Thymus (tissue), 14 donors: ENCODE measurements at places on chromosomes 6 and 20.

- H3K4me1 ChIP-seq: peaks cover 17% of the 10 kb centered on the region
- no peak overlapping the region for H3K4me3 ChIP-seq
- peak; percentile 37 for DNase-seq
- peak overlapping the region; percentile 88 for H3K27ac ChIP-seq
- H3K27me3 ChIP-seq: no peaks in the 10 kb centered on the region
Measured at GRCh38 chr20:62030834-62031434, 34.7 kb downstream of the TAF4 start.

DNA sequence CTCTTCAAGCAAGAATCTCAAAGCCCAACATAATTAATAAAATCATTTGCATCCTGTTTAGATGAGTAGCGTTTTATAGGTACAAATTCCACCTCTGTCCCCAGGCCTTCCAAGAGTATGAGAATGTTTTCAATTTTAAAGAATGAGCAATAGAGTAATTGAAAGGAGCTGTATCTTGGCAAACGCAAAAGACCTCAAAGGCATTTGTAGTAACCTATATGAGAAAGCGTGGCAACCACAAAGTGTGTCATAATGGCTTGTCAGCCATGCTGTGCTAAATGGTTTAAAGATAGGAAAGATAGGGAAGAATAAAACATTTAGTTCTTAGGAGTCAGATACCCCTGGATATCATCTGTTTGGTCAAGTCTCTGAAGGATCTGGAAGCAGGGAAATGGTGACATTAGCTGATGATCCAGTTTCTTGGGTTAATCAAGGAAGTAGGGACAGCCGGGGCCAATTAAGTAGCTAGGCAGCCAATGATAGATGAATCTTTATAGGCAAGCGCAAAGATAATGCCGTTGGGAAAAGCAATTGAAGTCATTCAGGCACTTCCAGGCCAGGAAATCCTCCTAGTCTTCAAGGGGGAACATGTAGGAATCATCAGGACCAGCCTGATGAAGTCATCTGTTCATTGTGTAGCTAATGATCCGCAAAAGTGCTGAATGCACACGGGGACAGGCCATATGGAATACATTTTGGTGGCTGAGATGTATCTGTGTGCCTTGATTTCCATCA is 71.5 kb upstream of the ISM1 start:
- no peak for DNase-seq
- no peak overlapping the region for H3K4me3 ChIP-seq
- no peak overlapping the region for H3K27ac ChIP-seq
- peaks cover 2% of the 10 kb centered on the region for H3K27me3 ChIP-seq
- H3K4me1 ChIP-seq: no peaks in the 10 kb centered on the region

DNA sequence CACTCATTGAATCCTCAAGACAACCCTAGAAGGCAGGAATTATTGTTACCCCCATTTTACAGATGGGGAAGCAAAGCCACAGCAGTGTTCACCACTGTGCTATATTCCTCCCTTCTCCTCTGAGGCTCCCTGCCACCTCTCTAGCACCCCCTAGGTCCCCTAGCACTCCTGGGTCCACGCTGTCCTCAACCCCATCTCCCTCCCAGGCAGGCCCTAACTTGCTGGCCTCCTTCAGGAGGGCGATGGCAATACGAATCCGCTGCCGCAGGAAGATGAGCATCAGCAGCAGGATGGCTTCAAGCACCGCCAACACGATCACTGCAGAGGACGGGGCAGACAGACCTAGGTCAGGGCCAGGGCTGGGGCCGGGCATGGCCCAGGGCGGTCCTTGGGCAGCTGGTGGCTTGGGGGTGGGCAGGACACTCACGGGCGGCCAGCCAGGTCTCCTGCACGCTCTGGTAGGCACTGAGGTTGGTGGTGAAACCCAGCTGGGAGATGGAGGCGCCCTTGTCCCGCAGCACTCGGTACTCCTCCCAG is 7.8 kb upstream of the NEU1 start:
- no peak overlapping the region for H3K27ac ChIP-seq
- no peak overlapping the region for H3K4me3 ChIP-seq
- H3K4me1 ChIP-seq: no peaks in the 10 kb centered on the region
- no peaks in the 10 kb centered on the region for H3K36me3 ChIP-seq
- H3K27me3 ChIP-seq: no peaks in the 10 kb centered on the region
- no peak for DNase-seq

- no peaks in the 10 kb centered on the region for H3K27me3 ChIP-seq
- no peak for DNase-seq
- no peaks in the 10 kb centered on the region for H3K36me3 ChIP-seq
- H3K4me3 ChIP-seq: no peak overlapping the region
- H3K4me1 ChIP-seq: no peaks in the 10 kb centered on the region
- no peak overlapping the region for H3K27ac ChIP-seq
Measured at GRCh38 chr6:136424901-136425300, 125.3 kb downstream of the MAP7 start.

DNA sequence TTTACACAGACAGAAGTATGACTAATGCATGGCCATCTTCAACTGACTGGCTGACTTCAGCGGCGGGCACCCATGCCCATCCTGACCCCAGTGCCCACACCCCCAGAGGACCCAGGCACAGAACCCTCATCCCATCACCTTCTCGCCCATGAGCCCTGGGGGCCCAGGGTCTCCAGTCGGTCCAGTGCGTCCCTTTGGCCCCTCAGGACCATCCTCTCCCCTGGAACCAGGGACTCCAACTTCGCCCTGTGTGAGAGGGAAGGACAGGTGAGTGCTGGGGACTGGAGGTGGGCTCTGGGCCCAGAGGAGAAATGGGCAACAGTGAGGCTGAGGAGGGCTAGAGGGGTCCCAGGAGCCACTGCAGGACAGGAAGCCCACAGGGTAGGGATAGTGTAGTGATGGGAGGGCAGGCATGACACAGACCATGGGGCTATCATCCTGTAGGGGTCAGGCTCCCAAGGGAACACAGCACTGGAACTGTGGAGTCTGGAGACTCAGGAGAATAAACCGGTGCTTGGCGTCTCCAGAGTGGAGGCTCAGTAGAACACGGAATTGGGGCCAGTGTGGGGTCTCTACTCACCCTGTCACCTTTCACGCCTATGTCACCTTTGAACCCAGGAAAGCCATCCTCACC is 16.7 kb downstream of the COL11A2 start:
- DNase-seq: no peak
- peaks cover 17% of the 10 kb centered on the region for H3K27me3 ChIP-seq
- no peak overlapping the region for H3K27ac ChIP-seq
- no peaks in the 10 kb centered on the region for H3K4me1 ChIP-seq

DNA sequence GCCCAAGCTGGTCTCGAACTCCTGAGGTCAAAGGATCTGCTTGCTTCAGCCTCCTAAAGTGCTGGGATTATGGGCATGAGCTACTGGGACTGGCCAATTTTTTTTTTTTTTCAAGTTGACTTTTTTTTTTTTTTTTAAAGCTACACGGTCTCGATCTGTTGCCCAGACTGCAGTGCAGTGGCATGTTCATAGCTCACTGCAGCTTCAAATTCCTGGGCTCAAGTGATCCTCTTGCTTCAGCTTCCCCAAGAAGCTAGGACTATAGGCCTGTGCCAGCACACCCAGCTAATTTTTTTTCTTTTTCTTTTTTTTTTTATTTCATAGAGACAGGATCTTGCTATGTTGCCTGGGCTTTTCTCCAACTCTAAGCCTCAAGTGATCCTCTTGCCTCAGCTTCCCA is 59.5 kb downstream of the NCOA3 start:
- no peak overlapping the region for H3K4me3 ChIP-seq
- no peaks in the 10 kb centered on the region for H3K4me1 ChIP-seq
- no peak overlapping the region for H3K27ac ChIP-seq
- no peak for DNase-seq
- no peaks in the 10 kb centered on the region for H3K36me3 ChIP-seq

GRCh38 chr6:20211037-20211940 is 980 bp downstream of the MBOAT1 start:
- H3K4me3 ChIP-seq: peak overlapping the region; percentile 68
- no peak overlapping the region for H3K27ac ChIP-seq
- H3K36me3 ChIP-seq: no peaks in the 10 kb centered on the region
- peaks cover 20% of the 10 kb centered on the region for H3K4me1 ChIP-seq

DNA sequence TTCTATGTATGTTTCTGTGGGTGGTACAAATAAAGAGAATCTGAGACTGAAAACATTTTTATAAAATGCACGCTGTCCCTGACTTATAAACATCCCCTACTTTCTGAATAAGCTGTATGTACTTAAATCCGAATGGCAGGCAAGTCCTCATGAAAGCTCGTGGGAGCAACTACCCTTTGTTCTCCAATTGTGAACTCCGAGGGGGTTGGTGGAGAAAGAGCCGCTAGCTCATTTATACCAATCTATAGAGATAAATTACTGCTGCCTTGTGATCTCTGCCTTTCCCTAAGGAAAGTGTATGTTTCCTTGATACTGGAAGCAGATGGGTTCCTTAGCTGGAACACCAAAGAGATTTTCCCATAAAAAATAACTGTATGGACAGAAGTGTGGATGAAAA is 84.5 kb downstream of the GJA10 start:
- no peak overlapping the region for H3K4me3 ChIP-seq
- H3K4me1 ChIP-seq: peaks cover 3% of the 10 kb centered on the region
- H3K27ac ChIP-seq: peak overlapping the region; percentile 10
- no peaks in the 10 kb centered on the region for H3K27me3 ChIP-seq
- no peaks in the 10 kb centered on the region for H3K36me3 ChIP-seq
- no peak for DNase-seq

DNA sequence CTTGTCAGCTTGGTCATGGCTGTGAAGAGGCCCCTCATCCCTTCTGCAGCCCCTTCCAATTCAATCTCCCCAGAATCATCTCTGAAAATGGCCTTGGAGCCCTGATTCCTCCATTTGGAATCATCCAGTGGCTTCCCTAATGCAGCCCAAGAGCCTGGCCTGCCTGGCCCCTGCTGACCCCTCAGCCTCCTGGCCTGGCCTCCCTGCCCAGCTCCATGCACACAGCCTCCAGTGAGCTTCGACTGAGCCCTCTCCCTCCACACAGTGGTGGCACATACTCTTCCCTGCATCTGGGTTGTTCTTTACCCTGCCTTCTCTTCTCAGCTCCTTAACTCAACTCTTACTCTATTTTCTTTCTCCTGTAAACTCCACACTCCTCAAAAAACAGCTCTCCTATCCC is 120.9 kb downstream of the ANKRD60 start:
- DNase-seq: no peak
- H3K4me1 ChIP-seq: no peaks in the 10 kb centered on the region
- H3K27me3 ChIP-seq: no peaks in the 10 kb centered on the region
- H3K4me3 ChIP-seq: no peak overlapping the region
- H3K27ac ChIP-seq: no peak overlapping the region
- H3K36me3 ChIP-seq: no peaks in the 10 kb centered on the region

- DNase-seq: no peak
- H3K4me3 ChIP-seq: no peak overlapping the region
- H3K4me1 ChIP-seq: no peaks in the 10 kb centered on the region
- H3K27me3 ChIP-seq: no peaks in the 10 kb centered on the region
- no peak overlapping the region for H3K27ac ChIP-seq
Measured at GRCh38 chr6:16450285-16450684, 211.9 kb downstream of the GMPR start.

- H3K27ac ChIP-seq: no peak overlapping the region
- H3K27me3 ChIP-seq: no peaks in the 10 kb centered on the region
- DNase-seq: no peak
- no peaks in the 10 kb centered on the region for H3K4me1 ChIP-seq
- H3K4me3 ChIP-seq: no peak overlapping the region
- no peaks in the 10 kb centered on the region for H3K36me3 ChIP-seq
Measured at GRCh38 chr6:49888742-49889431, 22.6 kb upstream of the CRISP1 start.

DNA sequence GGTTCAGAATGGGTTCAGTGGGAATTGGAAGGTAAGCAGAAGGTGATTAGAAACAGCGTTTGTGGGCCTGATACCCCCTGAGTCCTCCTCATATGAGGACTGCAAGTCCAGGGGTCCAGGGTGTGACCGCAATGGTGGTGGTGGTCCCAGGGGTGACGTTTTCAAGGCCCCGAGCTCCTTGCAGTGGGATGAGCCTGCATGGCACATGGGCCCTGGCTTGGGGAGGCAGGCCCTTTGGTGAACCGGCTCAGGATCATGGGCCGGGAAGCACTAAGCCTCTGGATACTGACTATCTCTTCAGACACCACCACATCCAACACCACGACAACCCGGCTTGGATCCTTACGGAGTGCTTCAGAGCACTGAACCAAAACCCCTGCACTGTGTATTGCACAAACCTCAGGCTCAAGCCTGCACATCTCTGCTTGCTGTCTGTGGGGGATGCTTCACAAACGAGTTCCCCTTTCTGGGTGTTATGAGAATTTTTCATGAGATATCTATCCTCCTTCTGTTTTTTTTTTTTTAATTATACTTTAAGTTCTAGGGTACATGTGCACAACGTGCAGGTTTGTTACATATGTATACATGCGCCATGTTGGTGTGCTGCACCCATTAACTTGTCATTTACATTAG is 67.9 kb downstream of the STK35 start:
- no peak overlapping the region for H3K4me3 ChIP-seq
- H3K27ac ChIP-seq: no peak overlapping the region
- no peaks in the 10 kb centered on the region for H3K27me3 ChIP-seq
- DNase-seq: no peak
- no peaks in the 10 kb centered on the region for H3K4me1 ChIP-seq

- no peak overlapping the region for H3K27ac ChIP-seq
- H3K36me3 ChIP-seq: no peaks in the 10 kb centered on the region
- no peak overlapping the region for H3K4me3 ChIP-seq
- H3K27me3 ChIP-seq: no peaks in the 10 kb centered on the region
- DNase-seq: no peak
- peaks cover 2% of the 10 kb centered on the region for H3K4me1 ChIP-seq
Measured at GRCh38 chr6:21754891-21755290, 161.3 kb downstream of the SOX4 start.

- H3K27ac ChIP-seq: no peak overlapping the region
- no peaks in the 10 kb centered on the region for H3K4me1 ChIP-seq
- H3K36me3 ChIP-seq: no peaks in the 10 kb centered on the region
- H3K4me3 ChIP-seq: no peak overlapping the region
- DNase-seq: no peak
Measured at GRCh38 chr6:91280494-91280830, 693.6 kb upstream of the MAP3K7 start.

GRCh38 chr20:43953919-43954592 is 39.4 kb downstream of the TOX2 start:
- peak; percentile 34 for DNase-seq
- H3K27ac ChIP-seq: peak overlapping the region; percentile 84
- H3K27me3 ChIP-seq: no peaks in the 10 kb centered on the region
- H3K4me1 ChIP-seq: peaks cover 88% of the 10 kb centered on the region
- no peak overlapping the region for H3K4me3 ChIP-seq
